T47D (cell line): ENCODE measurements at places on chromosomes 2 and 18.

DNA sequence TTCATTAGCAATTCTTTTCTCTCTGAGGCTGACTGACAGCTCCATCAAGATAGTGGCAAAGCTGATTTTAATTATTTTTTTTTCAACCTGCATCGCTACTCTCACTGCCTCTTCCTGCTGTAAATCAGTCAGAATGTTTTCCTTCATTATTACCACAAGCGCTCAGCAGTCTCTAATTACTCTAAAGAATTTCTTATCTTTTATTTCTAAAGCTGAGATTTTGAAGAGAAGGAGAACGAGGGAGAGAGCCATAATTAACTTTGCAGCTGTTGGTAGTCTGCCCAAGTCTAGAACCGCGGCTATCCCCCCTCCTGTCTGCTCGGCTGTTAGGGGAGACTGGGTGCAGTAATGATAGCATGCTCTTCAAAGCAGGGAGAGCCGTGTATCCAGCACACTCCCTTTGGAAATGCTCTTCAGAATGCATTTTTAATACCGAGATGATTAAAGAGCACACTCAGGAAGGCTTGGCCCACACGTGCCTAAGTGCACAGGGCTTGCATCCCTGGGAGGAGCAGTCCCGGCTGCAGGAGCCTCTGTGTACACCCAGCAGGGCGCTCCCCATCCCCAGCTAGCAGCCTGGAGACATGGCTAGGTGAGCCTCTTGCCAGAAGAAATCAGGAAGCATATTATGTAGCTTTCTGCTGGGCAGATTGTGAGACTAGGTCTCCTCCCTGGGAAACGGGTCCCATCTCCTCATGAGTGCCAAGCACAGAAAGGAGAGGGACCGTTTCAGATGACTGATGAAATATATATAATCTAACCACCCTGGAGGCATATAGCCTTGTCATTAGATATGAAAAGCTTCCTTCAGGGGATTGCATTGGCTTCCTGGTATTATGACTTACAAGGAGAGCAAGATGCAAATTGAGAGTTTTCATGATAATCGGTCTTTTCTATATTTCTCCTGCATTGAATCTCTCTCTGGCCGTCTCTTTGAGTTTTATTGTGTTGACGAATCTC, 555.2 kb downstream of the CMPK2 start:
- DNase-seq = no peak

DNA sequence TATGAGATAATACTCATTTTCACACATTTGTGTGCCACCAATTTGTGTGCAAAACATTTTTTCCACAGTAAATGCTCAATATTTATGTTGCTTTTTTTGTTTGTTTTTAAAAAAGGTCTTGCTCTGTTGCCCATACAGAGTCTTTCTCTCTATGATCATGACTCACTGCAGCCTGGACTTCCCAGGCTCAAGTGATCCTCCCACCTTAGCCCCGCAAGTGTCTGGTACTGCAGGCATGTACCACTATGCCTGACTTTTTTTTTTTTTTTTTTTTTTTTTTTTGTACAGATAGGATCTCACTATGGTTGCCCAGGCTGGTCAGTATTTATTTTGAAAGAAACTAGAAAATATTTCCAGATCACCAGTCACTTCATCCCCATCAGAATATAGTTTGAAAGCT, 297.8 kb upstream of the GYPC start:
- no peak for DNase-seq

DNA sequence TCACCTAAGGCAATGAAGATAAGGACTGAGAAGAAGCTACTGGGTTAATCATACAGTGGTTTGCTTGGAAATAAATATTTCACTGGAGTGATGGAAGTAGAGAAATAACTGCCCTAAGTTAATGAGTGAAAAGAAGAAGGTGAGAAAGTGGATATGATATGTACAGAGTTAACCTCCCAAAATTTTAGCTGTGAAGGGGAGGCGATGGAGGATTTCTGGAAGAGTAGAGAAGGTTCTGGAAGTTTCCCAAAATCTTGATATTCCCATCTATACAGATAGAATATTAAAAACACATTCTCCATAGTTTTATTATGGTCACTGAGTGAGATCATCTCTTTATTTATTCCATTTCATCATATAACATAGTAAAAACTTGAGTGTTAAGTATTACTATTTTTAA, 296.6 kb upstream of the RGPD4 start:
- no peak for DNase-seq

DNA sequence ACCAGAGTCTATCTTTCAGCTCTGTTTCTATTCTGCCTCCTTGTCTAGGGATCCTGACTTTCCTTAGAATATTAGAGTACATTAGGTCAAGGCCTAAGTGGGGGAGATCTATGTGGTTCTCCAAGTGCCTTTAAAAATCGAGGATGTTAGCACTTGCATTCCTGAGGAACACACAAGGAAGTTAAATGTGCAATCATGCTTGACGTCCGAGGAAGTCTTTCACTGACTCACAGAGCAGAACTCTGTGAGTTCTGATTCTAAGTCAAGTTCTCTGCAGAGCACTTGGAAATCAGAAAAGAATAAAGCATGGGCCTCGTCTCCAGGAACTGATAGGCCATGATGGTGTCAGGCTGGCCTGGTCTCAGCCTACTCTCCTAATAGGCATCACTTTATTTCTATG, 17.2 kb downstream of the FHOD3 start:
- DNase-seq = no peak

DNA sequence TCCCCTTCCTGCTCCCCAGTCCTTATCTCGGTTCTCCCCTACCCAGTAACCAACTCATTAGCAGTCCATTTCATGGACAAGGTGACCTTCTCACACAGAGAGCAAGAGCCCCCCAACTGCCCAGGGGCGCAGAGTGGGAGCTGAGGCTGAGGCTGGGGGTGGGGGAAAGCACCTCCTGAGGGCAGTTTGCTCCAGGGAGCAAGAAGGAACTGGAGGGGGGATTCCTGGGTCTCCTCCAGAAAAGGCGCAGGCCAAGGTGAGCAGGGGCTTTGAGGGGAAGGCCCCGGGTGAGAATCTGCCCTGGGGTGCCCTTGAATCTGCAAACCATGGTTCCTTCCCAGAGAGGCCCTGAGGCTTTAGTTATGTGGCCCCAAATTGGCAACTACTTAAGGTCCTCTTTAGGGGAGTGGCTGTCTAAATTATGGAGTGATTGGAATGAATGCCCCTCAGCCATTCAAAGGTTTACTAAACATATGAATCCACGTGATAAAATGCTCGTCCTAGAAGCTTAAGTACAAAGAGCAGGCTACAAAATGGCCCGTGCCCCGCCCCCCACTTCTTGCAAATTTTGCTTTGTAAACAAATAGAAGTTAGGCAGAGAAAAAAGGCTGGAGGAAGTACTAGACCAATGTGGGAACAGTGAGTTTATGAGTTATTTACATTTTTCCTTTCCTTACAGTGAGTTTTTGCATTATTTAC, 123.5 kb upstream of the HS6ST1 start:
- peak; percentile 18 for DNase-seq

GRCh38 chr2:153963256-153963655, 91.5 kb downstream of the GALNT13 start:
- no peak for DNase-seq

GRCh38 chr2:118755901-118756300, 91.5 kb downstream of the EN1 start:
- no peak for DNase-seq

DNA sequence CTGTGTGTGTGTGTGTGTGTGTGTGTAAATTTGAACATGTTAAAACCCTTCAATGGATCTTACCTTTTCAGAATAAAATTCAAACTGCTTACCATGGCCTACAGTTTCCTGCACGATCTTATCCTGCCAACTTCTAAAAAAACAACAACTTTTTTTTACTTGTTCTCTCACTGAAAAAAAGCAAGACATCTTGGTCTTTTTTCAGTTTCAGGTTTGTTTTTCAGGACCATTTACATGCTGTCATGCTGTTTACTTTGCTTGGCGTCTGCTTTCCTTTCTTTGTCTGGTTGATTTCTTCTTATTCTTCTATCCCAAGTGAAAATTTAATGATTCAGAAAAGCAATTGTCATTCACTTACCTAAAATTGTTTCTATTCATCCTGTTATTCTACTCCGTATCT, 286.3 kb upstream of the TMEFF2 start:
- no peak for DNase-seq

GRCh38 chr2:96863575-96864342, 5.9 kb upstream of the ANKRD39 start:
- no peak for DNase-seq

DNA sequence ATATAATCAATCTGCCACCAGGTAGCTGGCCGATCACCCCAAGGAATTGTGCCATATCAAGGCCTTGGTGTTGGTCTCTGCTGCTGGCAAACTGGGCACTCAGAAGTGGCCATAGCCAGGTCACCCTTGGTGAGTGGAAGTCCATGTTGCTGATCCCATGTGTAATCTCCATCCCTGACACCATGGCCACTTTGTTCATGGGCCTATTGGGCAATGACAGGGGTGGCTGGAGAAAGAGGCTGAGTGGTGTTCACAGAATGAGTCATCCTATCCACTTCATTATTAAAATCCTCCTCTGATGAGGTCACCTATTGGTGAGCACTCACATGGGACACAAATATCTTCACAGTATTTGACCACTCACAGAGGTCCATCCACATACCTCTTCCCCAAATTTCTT, 26.7 kb upstream of the CD226 start:
- no peak for DNase-seq

DNA sequence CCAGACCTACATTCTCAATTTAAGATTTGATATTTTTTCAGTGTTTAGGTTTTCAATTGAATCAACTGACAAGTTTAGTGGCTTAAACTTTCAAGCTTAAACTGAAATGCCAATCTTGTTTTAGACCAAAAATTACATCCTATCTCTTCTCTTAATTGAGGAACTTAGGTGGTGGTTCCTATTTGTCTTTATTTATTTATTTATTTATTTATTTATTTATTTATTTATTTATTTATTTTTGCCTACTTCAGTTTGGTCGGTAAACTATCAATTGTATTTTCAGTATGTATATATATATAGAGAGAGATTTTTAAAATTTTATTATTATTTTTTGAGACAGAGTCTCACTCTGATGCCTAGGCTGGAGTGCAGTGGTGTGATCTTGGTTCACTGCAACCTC, 68.1 kb downstream of the NEDD4L start:
- DNase-seq = no peak
